ENCODE measurements at places on chromosomes 11 and 22. TPM values are rescaled to one million over a fixed set of nuclear protein-coding genes. Genes with fewer than 3 reads are reported as not detected.

DNA sequence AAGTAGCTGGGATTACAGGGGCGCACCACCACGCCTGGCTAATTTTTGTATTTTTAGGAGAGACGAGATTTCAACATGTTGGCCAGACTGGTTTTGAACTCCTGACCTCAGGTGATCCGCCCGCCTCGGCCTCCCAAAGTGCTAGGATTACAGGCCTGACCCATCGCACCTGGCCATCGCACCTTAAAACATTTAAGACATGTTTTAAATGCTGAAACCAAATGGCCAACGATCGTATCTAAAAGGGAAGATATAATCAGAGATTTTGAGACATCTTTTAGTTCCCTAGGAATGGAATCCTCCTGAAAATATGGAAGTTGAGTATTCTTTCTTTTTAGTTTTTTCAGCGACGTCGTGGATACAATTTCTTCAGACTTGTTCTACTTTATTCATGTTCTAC is 21.8 kb upstream of the APOBEC3A start:
- DNase-seq, result no peak
- H3K4me3 ChIP-seq, result no peak overlapping the region
- no peaks in the 10 kb centered on the region for H3K27me3 ChIP-seq
- H3K36me3 ChIP-seq, result no peaks in the 10 kb centered on the region
- H3K4me1 ChIP-seq, result no peaks in the 10 kb centered on the region

The CATSPER1 gene
- total RNA-seq, result 1.2 TPM

The KCNJ5 gene
- 3.5 TPM for total RNA-seq

The H19 gene
- 1,787 TPM for total RNA-seq

The SLC1A2 gene
- 1.1 TPM for total RNA-seq

DNA sequence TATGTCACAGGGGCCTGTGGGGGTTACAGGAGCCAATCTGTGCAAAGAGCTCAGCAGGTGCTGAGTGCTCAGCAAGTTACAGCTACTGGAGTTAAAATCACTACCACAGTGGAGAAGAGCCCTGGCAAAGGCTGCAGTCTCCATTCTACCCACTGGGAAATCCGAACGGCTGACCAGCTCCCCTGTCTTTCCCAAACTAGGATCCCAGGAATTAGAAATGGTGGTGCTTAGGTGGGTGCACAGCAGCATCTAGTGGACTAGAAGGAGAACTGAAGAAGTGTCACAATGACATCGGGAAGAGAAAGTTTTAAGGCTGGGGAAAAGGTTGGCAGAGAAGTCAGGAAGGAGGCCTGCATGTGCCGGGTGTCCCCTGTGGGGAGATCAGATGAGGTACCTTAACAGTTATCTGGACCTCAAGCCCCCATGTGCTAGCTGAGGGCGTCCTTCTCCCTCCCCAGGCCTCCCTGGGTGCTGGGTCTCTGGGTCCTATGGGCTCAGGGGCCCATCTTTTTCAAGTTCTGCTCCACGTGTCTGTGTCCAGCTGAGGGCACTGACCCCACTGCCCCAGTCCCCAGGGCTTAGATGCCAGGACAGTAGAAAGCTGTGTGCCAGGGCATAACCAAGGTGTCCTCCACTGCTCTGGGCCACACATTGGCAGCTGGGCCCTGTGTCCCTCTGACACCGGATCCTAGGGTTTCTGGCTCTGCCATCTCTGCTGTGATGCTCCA is 1.9 kb downstream of the PIWIL3 start:
- H3K4me3 ChIP-seq, result no peak overlapping the region
- H3K27ac ChIP-seq, result no peak overlapping the region
- H3K4me1 ChIP-seq, result no peaks in the 10 kb centered on the region
- no peak for DNase-seq
- H3K27me3 ChIP-seq, result no peaks in the 10 kb centered on the region
- H3K36me3 ChIP-seq, result no peaks in the 10 kb centered on the region

The NLRP14 gene
- not detected for total RNA-seq

The CD248 gene
- 118 TPM for total RNA-seq

DNA sequence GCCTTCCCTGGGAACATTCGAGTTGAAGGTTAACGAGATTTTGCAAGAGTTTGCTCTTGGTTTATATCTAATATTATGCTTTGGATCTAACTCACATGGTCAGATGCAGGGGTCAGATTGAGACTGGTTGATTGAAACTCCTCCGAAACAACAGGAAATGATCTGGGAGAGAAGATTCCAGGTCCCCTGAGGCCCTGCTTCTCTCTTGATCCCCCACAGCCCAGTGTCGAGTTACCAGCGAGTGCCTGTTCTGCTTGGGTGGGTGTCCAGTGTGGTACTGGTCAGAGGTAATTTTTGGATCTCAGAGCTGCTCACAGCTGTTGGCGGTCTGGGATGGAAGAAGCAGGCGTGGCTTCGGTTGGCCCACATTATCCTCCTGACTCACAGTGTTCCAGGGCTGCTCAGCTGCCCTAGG is 9.2 kb downstream of the FBLN1 start:
- H3K27ac ChIP-seq, result peak overlapping the region; percentile 25
- no peak overlapping the region for H3K4me3 ChIP-seq

- H3K27ac ChIP-seq, result peak overlapping the region; percentile 4
- DNase-seq, result no peak
- H3K27me3 ChIP-seq, result no peaks in the 10 kb centered on the region
- H3K4me3 ChIP-seq, result no peak overlapping the region
These were observed 5.2 kb downstream of the USP2 start for GRCh38 chr11:119376197-119376847.

GRCh38 chr11:118771547-118772288 is 19.2 kb downstream of the DDX6 start:
- H3K27ac ChIP-seq, result no peak overlapping the region
- peaks cover 5% of the 10 kb centered on the region for H3K4me1 ChIP-seq
- no peak overlapping the region for H3K4me3 ChIP-seq
- no peak for DNase-seq
- H3K27me3 ChIP-seq, result no peaks in the 10 kb centered on the region

GRCh38 chr11:105034813-105035620 is at the start of gene CASP1:
CASP1 (minus strand) TSS chr11:105035144; CDS start chr11:105035113, 31 bp downstream.
- no peaks in the 10 kb centered on the region for H3K36me3 ChIP-seq
- no peak for DNase-seq
- H3K4me1 ChIP-seq, result no peaks in the 10 kb centered on the region
- H3K4me3 ChIP-seq, result peak within 1 kb of the TSS; percentile 54
- H3K27me3 ChIP-seq, result no peaks in the 10 kb centered on the region

The SCUBE2 gene
- total RNA-seq, result 6.0 TPM

GRCh38 chr11:47179655-47179991 is 2.9 kb upstream of the ARFGAP2 start:
- no peaks in the 10 kb centered on the region for H3K27me3 ChIP-seq
- no peaks in the 10 kb centered on the region for H3K36me3 ChIP-seq
- no peak overlapping the region for H3K4me3 ChIP-seq
- DNase-seq, result no peak

- H3K36me3 ChIP-seq, result no peaks in the 10 kb centered on the region
- H3K27me3 ChIP-seq, result no peaks in the 10 kb centered on the region
- H3K4me3 ChIP-seq, result no peak overlapping the region
- no peak overlapping the region for H3K27ac ChIP-seq
These were observed 176.1 kb downstream of the DBX1 start for GRCh38 chr11:19984048-19984742.

GRCh38 chr11:30876663-30877396 is 290.7 kb upstream of the MPPED2 start:
- peaks cover 2% of the 10 kb centered on the region for H3K4me1 ChIP-seq
- no peak for DNase-seq
- no peak overlapping the region for H3K27ac ChIP-seq

The PANX3 gene
- not detected for total RNA-seq

GRCh38 chr11:123045101-123045500 is 16.8 kb downstream of the HSPA8 start:
- H3K4me1 ChIP-seq, result no peaks in the 10 kb centered on the region
- no peaks in the 10 kb centered on the region for H3K36me3 ChIP-seq
- DNase-seq, result no peak
- no peaks in the 10 kb centered on the region for H3K27me3 ChIP-seq

The C22orf42 gene
- not detected for total RNA-seq

The PATE2 gene
- total RNA-seq, result not detected

Data from aorta (tissue), 5 donors.